Activated T-helper 1 cell treated with anti-CD3 and anti-CD28 coated beads, Interleukin-2, amount 50 U/mL, for 16 hours (primary cell): ENCODE measurements at places on chromosomes 6 and 20.

DNA sequence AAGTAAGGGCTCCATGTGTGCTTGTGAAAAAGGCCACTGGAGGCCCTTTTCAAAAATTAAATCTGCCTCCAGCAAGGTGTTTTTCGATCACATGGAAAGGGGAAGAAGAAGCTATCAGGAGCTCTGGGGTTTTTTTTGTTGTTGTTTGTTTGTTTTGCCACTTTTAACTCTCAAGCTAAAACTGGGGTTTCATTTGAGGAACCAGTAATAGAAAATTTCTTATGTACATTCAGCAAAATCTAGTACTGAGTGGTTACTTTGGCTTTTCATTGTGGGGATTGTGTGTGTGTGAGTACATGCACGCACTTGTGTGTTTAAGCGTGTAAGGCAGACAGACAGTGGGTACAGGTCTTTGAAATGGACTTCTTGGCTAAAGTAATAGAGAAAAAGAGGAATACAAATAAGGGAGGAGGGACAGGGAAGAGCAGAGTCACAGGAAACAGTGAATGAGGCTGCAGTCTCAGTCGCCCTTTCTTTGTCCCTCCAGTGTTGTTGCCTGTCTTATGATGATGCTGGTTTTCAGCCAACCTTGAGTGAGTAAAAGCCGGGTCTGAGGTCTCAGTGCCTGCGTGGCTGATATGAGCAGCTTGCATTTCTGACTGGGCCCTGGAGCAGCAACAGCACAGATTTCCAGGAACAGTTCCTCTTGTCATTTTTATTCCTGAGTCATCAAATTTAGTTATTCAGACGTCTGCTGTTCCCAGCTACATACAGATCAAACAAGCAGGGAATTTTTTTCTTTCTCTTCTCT lies 26.2 kb downstream of the SLC16A10 start:
- DNase-seq = no peak

DNA sequence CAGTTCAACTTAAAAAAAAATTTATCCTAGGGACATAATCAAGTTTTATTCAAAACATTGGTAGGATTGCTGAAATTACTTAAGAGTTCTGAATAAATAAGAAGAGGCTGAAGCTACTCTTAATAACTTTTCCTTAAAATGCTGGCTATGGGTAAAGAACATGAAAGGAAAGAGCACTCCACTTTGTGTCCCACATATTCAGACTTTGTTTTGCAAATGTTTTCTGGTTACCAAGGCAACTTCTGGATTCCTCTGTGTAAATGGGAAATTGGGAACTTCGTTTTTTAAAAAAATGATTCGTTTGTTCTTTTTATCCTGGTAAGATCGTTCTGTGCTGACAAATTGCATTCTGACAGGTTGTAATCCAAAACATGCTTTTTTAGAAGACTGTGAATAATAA lies 115.0 kb downstream of the KIF6 start:
- no peak for DNase-seq

DNA sequence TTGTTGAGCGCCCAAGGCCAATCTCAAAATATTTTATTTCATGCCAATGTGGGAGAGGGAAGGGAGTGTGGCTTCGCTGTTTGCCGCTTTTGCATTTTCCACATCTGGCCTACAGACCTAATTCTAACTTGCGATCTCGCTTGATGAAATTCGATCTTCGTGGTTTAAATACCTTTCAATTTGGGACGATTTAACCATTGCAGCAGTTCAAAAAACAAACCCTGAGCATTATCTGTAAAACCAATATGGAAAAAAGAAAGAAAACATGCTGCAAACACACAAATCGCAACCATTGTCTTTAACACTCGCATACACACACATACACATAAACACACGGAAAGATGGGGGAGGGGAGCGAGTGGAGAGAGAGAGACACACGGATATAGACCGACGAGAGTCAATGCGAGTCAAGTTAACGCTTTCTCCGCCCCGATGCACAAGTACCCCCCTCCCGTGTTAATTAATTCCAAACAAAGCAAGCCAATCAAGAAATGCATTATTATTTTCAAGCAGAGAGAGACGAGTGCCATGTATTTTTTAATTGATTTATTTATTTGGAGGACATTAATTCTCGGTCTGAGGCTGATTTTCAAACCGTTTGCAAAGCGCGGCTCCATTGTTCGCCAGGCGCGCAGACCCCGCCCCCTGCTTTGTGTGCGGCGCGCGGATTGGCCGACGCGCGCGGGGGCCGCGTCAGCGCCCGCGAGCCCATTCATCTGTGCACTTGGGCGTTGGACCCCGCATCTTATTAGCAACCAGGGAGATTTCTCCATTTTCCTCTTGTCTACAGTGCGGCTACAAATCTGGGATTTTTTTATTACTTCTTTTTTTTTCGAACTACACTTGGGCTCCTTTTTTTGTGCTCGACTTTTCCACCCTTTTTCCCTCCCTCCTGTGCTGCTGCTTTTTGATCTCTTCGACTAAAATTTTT lies at the start of gene MARCKS:
Gene MARCKS, plus strand, starts transcription at position 721 of the 931 bp plus-strand sequence. CDS start 401 bp downstream, outside the sequence.
- no peak for DNase-seq

DNA sequence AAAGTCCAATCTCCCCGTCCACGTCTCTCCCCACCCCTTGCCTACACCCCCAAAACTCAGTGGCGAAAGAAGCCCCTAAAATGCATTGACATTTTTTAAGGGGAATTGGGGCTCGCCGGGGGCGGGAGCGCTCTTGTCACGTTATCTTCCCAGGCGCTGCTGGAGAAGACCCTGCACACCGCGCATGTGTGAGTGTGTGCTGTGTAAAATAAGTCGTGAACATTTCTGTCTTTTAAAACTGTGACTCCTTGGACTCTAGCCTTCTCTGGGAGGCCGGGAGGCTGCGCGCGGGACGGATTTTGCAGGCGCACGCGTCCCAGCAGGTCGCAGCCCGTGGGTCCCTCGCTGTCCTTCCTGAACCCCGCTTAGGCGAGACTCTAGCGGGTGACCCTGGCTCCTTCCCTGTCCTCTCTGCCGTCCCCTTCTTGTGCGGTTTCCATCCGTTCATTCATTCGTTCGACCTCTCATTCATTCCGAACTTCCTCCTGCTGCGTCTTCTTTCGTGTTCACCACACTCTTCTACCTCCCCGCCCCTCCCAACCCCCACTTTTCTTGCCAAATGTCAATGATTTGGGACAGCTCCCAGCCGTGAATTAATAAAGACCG lies 2.2 kb downstream of the NRN1 start:
- no peak for DNase-seq

DNA sequence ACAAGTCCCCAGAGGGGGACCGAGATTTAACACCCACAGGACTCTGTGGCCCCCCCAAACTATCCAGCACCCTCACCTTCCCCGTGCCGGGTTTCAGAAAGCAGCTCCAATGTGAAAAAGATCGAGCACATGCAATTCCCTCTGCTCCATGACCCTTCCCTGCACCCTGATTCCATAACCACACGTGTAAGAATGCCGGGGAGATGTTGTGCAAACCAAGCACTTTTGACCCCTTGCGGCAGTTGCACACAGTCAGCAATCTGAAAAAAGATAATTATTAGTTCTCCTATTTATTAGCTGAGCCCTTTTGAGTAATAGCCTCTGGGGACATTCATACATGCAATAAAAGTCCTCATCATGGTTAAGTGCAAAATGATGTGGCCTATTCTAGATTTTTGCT lies 13.0 kb downstream of the FOXQ1 start:
- no peak for DNase-seq

DNA sequence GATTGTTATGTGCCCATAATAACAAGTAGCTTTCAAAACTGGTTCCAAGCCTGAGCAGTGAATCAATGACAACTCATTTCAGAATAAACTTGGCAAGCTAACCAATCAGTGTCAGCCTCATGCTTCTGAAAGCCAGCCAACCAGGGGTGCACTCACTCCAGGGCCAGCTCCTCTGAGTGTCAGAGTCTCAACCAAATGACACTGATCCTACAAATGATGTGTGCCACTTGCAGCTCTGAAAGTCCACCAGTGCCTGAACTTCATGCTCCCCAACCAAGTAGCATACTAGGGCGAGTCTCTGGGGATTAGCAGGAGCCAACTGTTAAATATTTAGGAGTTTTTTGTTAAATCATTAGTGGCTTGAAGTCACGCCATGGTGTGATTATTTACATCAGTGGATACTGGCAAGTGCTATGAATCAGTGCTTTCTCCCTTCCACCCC lies 4.5 kb downstream of the IYD start:
- no peak for DNase-seq

GRCh38 chr6:8821981-8822381 lies 386.6 kb upstream of the SLC35B3 start:
- DNase-seq = no peak

GRCh38 chr6:81487489-81487888 lies 265.0 kb downstream of the TENT5A start:
- DNase-seq = no peak

- DNase-seq = no peak
Measured at GRCh38 chr6:21905531-21905930, 312.0 kb downstream of the SOX4 start.

DNA sequence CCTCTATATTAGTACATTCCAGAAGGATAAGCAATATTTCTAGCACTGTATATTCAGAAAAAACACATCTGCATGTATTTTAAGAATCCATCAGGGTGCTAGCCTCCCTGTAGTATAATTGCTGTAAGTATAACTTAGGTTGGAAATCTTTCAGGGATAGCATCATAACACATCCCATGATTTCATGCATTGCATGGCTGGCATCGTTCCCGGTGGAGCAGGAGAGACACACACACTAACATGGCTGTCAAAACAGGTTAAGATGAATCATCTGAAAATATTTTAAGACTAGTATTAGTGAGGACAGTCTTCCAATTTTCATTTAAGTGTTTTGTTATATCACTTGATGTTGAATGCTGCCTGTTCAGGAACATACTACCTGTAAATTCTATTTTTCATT lies 32.1 kb upstream of the CENPW start:
- no peak for DNase-seq

DNA sequence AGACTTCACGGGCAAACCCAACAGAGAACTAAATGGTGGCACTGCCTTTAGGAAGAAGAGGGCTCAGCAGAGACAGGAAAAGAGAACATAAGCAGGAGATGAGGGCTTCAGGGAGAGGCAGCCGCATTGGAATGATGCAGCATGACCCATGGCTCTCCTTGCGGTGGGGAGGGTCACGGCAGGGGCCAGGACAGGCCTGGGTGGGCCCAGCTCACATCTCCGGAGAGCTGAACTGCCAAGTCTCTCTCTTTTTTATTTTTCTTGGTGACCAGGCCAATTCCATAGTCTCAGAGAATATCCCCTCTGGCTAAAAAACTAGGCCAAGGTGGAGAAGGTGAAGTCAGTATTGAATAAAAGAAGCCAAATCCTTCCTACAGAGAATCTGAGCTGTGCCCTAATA lies 77.5 kb upstream of the TRAF3IP2 start:
- no peak for DNase-seq

DNA sequence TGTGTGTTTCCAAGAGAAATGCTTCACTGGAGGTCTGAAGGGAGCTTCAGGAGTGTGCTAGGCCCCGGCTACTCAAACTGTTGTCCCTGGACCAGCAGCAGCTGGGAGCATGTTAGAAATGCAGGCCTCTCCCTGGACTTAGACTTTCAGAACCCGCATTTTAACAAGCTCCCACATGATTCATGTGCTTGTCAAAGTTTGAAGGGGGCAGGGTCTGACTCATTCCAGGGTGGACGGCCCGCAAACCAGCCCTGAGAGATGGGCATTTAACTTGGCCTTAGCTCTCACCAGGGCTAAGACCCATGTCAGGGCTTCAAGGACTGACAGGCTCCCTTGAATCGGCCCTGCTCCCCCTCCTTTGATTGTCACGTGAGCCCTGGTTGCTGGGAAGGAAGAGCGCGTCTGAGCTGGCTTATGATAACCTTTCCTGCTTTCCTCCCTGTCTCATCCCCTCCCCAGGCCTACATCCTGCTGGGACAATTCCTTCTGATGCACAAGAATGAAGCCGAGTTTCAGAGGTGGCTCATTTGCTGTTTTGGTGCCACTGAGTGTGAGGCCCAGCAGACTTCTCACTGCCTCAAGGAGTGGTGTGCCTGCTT lies 35.5 kb downstream of the BANF2 start:
- no peak for DNase-seq

DNA sequence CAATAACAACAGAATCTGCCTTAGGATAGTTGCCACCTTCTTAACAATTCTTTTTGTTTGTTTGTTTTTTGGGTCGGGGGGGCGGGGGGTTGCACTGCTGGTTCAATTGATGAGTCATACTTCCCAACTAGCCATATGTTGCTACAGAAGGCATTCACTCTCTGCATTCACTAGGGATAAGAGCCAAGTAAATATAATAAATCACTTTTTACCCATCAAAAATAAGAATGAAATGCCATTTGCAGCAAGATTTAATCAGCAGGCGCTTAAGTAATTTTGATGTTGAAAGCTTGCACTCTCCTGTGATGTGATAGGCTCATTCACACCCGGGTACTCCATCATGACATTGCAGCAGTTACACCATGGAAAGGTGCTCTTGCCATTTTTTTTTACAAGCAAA lies 209.8 kb downstream of the HIVEP2 start:
- no peak for DNase-seq

- DNase-seq = no peak
Measured at GRCh38 chr6:17730078-17730704, 23.5 kb upstream of the NUP153 start.

- DNase-seq = no peak
Measured at GRCh38 chr6:147549531-147549930, 41.0 kb downstream of the SAMD5 start.

GRCh38 chr6:74579047-74579446 lies 626.8 kb downstream of the COL12A1 start:
- DNase-seq = no peak

GRCh38 chr6:5673019-5673790 lies 333.5 kb downstream of the NRN1 start:
- no peak for DNase-seq

DNA sequence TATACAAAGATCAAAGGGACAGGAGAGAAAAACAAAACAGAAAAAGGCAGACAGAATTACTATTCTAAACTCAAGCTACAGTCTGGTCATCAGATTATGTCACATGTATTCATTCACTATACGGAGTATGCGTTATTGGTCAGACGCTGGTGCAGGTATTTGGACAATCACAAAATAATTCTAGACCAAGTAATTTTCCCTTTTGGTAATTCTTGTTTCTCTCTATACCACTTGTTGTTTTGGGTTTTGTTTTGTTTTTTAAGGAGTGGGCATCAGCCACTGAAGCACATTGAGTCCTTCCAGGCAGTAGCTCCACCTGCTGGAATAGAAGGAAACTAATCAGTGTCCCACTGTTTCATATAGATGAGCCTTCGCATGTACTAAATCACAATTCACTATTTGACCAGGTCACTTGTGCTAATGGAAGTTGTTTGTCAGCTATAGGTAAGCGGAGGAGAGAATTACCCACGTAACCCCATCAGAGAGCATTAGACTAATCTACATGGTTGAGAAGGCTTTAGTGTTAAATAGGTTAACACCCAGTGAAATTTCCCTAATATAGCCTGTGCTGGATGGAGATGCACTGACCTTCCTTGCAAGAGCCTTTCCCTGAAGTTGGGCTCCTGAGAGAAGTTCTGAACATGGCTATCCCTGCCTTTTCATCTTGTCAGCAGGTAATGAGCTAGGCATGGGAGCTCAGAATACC lies 77.9 kb downstream of the TNFAIP3 start:
- no peak for DNase-seq

GRCh38 chr6:156552849-156553248 lies 224.3 kb upstream of the ARID1B start:
- no peak for DNase-seq

GRCh38 chr6:33411632-33412005 lies 805 bp downstream of the PHF1 start:
- no peak for DNase-seq

- DNase-seq = no peak
Measured at GRCh38 chr20:34061695-34062094, 50.3 kb downstream of the EIF2S2 start.

- DNase-seq = no peak
Measured at GRCh38 chr20:21571841-21572690, 58.2 kb upstream of the NKX2-2 start.

- DNase-seq = no peak
Measured at GRCh38 chr6:52297433-52297832, 12.9 kb upstream of the MCM3 start.
